ENCODE measurements at places on chromosomes 2 and 18.

DNA sequence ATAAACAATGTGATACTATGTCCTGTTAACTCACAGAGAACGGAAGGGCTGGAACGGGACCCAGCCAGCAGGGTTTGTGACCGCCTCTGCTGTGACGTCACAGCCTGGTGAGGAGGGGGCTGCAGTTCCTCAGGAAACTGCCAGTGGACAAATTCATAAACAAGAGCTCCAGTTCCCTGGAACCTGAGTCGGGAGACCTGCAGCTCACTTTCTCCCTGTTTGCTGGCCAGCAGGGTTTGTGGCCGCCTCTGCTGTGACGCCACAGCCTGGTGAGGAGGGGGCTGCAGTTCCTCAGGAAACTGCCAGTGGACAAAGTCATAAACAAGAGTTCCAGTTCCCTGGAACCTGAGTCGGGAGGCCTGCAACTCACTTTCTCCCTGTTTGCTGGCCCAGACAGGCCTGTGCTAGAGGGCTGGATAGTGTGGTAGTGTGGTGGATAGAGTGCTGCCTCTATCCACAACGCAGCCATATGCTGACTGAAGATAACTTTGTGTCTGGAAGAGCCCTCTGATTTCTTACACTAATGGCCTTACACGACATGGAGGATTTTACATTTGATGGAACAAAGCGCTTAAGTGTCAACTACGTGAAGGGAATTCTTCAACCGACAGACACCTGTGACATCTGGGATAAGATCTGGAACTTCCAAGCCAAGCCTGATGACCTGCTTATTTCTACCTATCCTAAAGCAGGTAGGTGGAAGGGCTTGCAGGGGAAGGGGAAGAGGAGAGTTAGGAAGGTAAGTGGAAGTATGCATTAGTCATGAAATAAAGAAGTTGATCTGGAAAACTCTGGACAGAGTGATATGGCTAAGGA lies at the start of gene SULT1C4:
SULT1C4 (plus strand) TSS at position 140 of the 816 bp plus-strand sequence; CDS start at position 524, 384 bp downstream.
- DNase-seq: no peak

DNA sequence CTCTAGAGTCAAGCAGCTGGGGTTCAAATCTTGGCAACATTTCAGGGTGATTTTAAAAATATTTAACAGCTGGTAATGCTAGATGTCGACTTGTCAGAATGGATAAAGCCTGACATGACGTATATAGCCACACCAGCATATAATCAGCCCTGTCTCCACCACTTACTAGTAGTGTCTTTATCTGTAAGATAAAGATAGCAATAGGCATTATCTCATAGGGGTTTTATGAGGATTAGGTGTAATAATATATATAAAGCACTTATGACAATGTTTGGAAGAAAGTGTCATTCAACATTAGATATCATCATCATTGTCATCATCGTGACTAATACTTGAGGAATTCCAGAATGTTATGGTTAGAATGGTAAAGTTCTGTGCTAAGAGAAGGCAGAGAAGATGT lies 369.0 kb upstream of the CWC22 start:
- DNase-seq: no peak

DNA sequence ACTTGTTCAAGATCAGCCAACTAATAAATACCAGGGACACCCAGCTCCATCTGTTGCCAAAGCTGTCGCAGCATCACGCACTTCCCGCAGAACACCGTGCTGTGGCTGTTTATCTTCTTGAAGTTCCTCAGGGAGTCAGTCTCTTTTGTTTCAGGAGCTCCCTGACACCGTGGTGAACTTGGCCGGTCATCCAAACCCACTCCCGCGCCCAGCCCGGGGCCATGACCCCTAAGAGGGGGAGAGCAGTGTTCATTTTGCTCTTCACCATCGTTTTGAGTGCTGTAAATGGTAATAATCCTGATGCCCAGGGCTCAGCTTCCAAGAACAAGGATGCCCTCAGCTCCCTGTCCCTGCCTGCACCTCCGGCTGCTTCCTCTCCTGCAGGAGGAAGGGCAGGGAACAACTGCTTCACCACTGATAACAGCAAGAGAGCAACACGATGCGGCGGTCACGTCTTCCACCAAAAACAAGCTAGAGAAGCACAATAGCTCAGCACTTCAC lies 131.4 kb downstream of the SEPTIN10 start:
- DNase-seq: no peak

DNA sequence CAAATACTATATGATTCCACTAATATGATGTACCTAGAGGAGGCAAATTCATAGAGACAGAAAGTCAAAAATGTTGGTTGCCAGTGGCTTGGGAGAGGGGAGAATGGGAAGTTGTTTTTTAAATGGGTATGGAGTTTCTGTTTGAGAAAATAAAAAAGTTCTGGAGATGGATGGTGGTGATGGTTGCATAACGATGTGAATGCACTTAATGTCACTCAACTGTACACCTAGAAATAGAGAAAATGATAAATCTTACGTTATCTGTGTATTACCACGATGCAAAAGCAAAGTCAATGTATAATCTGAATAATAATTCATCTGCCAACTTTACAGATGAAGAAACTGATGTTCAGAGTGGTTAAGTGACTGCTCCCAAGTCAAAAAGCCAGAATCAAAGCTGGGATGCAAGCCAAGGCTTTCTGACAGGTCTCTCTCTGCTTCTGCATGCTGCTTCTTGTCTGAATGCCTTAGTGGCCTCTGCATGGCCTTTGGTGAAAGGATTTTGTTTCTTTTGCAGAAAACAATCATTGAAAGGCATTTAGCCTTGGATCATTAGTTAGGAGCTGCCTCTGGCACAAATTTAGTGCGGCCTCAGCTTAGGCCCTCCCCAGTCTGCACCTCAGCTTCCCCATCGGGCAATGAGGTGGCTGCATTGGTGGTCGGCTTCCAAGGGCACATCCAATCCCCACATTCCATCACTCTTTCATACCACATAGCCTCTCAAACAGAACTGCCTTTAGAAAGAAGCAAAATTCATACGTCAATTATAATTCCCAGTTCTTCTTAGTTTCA lies 46.5 kb upstream of the MYCN start:
- DNase-seq: no peak

GRCh38 chr2:27202854-27203253 lies 9.0 kb upstream of the ATRAID start:
- DNase-seq: no peak

GRCh38 chr2:223916181-223916920 lies 28.8 kb downstream of the WDFY1 start:
- no peak for DNase-seq

DNA sequence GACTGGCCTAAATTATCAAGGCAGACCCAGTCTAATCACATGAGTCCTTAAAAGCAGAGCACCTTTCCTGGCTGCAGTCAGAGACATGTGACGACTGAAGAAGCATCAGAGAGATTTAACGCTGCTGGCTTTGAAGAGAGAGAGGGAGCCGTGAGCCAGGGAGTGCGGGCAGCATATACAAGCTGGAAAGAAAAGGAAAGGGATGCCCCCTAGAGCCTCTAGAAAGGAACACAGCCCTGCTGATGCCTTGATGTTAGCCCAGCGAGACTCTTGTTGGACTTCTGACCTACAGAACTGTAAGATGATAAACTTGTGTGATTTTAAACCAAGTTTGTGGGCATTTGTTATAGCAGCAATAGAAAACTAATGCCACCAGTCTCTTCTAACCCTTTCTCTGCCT lies 58.1 kb downstream of the HEATR5B start:
- no peak for DNase-seq

DNA sequence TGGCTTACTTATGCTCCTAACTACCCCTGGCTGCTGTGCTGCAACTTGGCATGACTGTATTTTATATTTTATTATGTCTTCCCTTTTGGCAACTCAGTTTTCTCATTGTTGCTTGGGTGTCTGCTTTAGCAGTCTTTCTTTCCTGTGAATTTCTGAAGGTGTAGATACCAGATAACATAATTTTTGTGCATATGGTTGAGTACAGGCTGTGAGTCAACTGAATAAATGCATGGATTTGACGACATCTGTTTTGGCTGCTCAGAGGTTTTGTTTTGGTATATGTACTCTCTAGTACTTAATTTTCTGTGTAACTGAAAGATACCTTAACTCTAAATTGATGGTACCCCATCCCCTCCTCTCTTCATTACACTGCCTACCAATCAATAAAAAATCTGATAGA lies 303.1 kb downstream of the PTPRM start:
- no peak for DNase-seq

DNA sequence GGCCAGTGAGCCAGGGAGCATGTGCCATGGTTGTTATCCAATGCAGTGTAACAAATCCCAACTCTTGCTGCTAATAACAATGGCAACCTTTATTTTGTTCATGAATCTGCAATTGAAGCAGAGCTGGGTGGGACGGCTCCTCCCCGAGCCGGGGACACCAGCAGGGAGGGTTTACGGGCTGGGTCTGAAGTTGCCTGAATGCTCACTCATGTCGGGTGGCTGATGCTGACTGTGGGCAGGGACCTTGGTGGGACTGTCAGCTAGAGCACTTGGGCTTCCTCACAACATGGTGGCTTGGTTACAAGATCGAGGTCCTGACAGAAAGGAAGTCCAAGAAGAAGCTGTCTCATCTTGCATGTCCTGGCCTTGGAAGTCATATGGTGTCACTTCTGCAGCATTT lies 264.5 kb downstream of the NDUFA10 start:
- no peak for DNase-seq

DNA sequence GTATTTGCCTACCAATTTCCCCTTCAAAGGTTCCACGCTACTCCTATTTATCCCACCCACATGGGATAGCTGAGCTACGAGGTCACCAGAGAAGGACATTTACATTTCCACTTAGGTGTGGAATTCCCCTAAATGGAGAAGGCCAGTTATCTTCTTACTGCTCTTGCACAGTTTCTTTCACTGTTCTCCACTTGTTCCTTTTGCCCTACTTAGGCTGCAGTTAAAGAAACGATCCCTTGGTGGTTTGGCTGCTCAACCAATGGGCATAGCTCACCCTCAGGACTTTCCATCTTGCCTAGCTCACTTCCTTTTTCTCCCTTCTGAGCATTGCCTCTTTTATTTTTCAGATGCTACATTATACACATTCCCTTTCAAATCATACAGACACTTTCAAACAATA lies 11.2 kb upstream of the NABP1 start:
- DNase-seq: no peak

GRCh38 chr2:108266218-108266617 lies 22.5 kb upstream of the SULT1C2 start:
- no peak for DNase-seq

DNA sequence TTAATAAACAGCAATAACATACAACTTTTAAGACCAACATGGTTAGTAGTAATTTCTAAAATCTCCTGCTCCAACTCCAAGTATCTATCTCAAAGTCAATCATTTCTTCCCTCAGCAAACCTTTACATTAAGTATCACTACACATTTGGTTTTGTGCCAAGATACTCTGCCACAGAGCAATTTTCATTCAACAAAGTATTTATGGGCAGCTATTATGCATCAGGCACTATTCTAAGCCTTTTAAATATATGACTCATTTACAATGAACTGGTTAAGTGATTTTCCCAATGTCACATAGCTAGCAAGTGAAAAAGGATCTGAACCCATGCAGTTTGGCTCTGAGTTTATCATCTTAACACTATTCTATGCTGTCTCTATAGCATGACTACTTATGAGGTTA lies 264.3 kb downstream of the NOL4 start:
- DNase-seq: no peak

GRCh38 chr2:30265052-30266015 lies 34.0 kb downstream of the LBH start:
- no peak for DNase-seq

DNA sequence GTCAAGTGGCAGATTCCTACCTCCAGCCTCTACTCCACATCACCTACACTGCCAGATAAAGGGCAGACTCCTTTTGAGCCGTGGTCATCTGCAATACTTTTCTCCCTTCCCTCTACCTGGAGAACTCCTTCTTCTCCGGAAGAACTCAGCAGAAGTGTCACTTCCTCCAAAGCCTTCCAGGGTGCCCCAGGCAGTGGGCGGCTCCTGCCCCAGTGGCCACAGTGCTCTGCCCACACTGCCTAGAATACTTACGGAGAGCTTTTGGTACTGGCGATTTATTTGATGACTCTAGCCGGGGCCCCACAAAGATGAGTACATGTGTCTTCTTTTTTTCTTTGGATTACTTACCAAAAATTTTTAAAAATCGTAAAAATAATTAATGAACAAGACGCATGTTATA lies 39.7 kb downstream of the FOSL2 start:
- DNase-seq: no peak

- no peak for DNase-seq
Observed at GRCh38 chr2:5236249-5236648, 455.9 kb upstream of the SOX11 start.

GRCh38 chr2:144521686-144522085 lies 1.8 kb upstream of the ZEB2 start:
- no peak for DNase-seq

DNA sequence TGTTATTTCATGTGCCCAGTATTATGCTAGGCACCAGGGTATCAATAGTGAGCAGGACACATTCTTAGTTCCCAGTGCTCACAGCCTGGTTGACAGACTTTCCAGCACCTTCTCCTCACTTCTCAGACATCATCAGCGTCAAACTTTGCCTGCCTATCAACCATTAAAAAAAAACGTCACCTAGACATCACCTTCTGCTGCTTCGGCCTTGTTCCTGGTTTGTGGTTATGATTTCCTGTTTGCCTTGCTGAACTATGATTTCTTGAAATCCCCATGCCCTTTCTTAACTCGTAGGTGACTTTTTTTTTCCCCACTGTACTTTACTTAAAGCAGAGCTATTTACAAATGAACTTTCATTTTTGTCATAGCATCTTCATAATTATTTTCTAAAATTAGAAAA lies 60.4 kb upstream of the NABP1 start:
- no peak for DNase-seq

- no peak for DNase-seq
Observed at GRCh38 chr2:111670776-111671175, 213.2 kb downstream of the ANAPC1 start.

GRCh38 chr2:121690095-121690494 lies 40.8 kb upstream of the CLASP1 start:
- no peak for DNase-seq

- DNase-seq: no peak
Observed at GRCh38 chr2:133819906-133820305, 251.6 kb upstream of the NCKAP5 start.

DNA sequence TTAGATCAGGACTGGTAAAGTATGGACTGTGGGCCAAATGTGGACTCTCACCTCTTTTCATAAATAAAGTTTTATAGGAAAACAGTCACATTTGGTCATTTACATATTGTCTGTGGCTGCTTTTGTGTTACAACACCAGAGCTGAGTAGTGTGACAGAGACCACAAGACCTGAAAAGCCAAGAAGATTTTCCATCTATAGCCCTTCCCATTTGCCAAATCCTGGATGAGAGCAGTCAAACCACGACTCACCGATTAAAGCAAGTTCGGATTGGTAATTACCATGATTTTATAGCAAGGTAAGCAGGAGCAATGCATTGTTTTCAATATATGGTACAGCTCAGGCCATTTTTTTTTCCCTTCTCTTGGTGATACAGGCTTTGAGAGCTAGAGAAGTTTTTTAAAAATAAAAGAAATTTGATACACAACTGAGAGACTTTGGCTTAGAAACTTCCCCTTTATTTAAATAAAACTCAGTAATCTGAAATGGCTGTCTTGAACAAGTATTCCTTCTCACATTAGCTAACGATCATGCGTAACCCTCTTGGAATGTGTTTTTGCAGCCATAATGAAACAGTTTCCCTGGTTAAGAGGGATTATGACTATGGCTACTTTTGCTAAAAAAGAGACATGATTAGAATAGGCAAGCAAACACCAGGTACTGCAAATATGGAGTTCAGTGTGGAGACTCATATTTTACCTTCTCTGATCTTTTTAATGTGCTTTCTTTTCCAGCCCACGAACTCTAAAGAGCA lies 9.5 kb upstream of the MALL start:
- DNase-seq: no peak

All from stimulated activated CD8-positive, alpha-beta memory T cell treated with anti-CD3 and anti-CD28 coated beads, Interleukin-7, amount 100 ng/mL, for 48 hours (primary cell).